Cortex of kidney (tissue), 1 donor: ENCODE measurements at places on chromosomes 3 and 15.

DNA sequence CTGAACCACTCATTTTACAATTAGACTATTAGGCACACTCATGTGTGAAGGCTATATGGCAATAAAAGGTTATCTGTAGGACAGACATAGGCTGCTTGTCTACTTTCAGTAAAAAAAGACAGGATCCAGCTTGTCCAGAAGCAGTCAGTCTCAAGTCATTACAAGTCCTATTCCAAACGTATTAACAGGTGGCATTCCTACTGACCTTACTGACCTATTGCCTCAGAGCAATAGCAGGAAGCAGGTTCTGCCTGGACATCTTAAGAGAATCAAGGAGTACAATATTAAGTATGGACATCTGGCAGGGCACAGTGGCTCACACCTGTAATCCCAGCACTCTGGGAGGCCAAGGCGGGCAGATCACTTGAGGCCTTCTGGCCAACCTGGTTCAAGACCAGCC lies 7.0 kb downstream of the CMTM6 start:
- no peak for DNase-seq

DNA sequence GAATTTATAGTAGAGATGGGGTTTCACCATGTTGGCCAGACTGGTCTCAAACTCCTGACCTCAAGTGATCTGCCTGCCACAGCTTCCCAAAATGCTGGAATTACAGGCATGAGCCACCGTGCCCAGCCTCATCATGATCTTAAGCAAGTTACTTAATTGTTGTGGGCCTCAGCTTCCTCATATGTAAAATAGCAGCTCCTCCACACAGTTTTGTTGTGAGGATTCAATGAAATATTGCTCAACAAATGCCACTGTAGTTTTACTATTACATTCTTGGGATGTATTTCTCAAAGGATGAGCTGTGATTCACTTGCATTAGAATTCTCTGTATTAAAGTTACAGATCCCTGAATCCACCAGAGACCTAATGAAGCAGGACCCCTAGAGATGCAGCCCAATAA lies 168.8 kb downstream of the ADAMTS9 start:
- DNase-seq, result no peak

- no peak for DNase-seq
Observed at GRCh38 chr3:51559411-51559888, 20.9 kb downstream of the RAD54L2 start.

DNA sequence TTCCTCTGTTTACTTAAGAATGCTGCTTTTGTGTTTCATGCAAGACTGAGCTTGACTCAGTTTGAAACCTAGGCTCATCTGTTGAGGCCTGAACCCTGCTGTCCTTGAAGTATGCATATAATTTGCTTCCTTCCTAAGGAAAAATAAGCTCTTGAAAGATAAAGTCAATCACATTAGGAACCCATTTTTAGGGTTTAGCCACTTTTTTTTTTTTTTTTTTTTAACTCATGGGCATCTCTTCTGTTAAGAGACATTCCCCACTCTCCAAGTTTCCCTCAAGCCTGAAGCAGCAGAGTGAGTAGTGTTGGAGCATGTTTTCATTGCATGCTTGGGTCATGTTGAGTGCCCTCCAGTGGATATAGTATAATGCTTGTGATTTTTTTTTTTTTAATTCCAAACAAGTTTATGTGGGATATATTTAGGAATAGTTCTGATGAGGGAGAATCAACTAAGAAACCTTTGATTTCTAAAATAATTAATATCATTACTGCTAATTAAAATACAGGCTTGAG lies 3.6 kb downstream of the CTNNB1 start:
- no peak for DNase-seq

GRCh38 chr15:69037977-69038376 lies 23.5 kb downstream of the NOX5 start:
- no peak for DNase-seq

- DNase-seq, result no peak
Observed at GRCh38 chr15:70486012-70486411, 277.3 kb downstream of the UACA start.

DNA sequence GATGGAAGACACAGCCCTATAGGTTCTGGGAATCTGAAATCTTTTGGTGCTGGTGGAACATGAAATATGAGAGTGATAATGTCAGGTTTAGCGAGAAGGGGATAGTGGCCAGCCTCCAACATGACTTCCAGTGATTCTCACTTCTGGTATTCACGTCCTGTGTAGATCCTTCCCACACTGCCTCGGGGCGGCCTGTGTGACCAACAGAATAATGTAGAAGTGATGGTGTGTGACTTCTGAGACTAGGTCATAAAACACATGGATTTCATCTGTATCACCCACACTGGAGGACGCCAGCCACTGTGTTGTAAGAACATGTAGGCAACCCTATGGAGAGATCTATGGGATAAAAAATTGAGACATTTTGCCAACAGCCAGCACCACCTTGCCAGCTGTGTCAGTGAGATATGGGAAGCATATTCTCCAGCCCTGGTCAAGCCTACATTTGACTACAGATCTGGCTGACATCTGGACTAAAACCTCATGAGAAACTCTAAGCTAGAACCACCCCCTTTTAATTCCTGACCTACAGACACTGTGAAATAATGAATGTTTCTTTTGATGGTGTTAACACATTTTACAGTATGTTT lies 25.5 kb upstream of the NUDT16 start:
- DNase-seq, result no peak

GRCh38 chr3:70990185-70990584 lies 593.3 kb downstream of the FOXP1 start:
- no peak for DNase-seq

- DNase-seq, result no peak
Observed at GRCh38 chr3:13566769-13567310, 17.9 kb downstream of the FBLN2 start.

DNA sequence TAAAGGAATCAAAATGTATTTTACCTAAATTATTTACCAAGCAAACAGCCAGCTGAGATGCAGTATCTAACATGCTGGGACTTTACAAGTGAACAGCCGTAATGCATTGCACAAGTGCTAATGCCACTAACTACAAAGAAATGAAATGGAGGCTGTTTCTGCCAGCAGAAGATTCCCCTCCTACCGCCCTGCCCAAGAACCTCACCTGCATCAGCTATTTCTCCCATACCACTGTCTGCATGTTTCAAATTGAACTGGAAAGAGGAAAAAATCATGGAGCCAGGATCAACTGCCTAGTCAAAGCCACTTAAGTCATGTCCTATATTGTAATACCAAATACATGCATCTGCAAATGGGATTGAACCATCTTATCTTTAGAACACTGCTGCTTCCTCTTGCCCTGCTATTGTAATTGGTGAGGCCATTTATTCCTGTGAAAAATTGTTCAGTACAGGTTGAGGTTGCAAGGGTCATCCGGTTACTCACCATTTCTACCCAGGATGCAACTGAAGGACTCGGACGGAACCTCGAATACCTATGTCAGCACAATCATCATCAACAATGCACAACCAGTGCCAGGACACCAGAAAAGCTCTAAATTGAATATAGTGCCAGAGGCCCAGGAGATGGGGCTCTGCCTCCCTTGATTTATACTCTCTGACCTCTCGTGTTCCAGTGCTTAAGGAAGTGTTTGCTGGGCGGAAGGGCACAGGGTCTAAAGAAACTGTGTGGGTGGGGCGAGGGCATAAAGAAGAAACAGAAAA lies 27.5 kb downstream of the ANXA2 start:
- no peak for DNase-seq

- no peak for DNase-seq
Observed at GRCh38 chr3:171827385-171827784, 15.8 kb upstream of the TMEM212 start.

- no peak for DNase-seq
Observed at GRCh38 chr3:72245183-72245811, 460.3 kb upstream of the PROK2 start.

DNA sequence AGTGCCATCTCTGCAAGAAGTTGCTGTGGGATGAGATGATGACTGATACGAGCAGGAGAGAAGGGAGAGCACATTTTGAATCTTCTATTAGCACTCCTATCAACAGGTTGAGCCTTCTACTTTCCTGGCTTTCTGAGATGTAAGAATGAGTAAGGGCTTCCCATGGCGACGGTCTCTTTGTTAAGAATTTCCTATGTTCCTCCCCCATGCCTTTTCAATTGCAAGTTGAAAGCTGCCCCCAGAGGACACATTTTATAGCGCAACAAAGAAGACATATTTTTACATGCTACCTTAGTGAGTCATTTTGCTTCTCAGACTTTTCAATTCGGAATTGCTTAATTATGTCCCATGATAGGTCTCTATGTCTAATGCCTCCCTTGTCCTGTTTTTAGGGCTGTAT lies 71.3 kb upstream of the LRTM1 start:
- DNase-seq, result no peak

GRCh38 chr3:157113832-157114505 lies 46.0 kb downstream of the CCNL1 start:
- DNase-seq, result no peak

DNA sequence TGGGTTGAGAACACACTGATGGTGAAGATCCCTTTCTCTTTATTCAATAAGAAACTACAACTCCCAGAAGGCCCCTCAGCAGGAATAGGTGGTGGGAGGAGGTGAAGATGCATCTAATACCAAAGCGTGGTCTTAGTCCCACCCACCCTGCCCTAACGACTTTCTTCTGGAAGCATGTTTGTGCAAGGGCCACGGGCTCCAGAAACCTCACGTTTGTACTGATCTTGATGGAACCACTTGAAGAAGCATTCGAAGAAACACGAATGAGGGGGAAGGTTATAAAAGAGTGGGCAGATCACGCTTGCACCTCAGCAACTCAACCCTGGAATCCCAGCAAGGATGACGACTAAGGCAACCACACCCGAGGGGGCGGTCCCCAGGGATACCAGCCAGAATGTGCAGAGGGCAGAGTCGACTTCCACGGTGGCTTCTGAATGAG lies 10.6 kb upstream of the SLC25A36 start:
- no peak for DNase-seq

DNA sequence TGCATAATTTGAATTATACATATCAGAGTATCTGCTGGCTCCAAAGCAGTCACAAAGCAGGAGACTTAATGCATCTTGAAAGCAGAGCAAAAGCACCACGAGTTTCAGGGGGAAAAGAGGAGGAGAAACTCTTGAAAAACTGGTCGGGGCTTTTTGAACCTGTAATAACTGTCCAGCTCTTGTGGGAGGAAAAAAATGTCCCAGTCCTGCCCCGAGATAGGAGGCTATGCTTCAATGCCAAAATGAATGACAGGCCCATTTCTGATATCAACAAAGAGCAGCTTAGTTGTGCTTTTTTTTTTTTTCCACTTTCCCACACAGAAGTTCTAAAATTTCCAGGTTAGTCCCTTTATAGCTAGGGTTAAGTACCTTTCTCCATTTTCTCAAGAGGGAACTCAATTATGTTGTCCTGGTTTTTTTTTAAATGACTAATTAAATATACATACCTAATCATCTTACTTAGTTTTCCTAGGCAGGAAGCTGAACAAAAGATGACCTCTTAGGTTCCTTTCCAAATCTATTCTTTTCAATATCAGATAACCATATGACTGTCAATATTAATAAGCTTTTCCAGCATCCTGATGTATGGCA lies 120.2 kb downstream of the TFDP2 start:
- no peak for DNase-seq

DNA sequence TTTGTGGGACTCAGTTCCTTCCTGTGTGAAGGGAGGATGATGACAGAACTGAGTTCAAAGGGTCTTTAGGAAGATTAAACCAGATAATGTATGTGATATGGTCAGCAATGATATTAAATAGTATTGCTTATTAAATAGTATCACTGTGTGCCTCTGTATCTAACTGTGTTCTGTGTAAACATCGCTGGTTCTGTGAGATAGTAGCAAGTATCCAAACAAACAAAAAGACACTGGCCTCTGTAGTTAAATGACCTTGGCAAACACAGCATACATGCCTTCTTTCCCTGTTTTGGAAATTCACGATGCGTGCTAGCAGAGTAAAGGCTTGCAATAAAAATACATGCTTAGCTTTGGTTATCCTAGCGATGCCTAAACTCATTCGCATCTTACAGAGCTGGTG lies 76.1 kb downstream of the MESD start:
- DNase-seq, result no peak

GRCh38 chr15:52308446-52309153 lies 13.0 kb upstream of the MYO5C start:
- DNase-seq, result no peak

DNA sequence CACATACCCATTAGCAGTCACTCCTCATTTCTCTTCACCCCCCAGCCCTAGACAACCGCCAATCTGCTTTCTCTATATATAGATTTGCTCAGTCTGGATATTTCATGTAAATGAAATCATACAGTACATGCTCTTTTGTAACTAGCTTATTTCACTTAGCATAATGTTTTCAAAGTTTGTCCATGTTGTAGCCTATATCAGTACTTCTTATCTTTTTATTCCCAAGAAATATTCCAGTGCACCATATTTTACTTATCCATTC lies 3.1 kb downstream of the MAP3K13 start:
- no peak for DNase-seq

GRCh38 chr15:66706225-66706732 lies 4.2 kb downstream of the SMAD6 start:
- no peak for DNase-seq

- no peak for DNase-seq
Observed at GRCh38 chr3:52339612-52340011, 23.5 kb downstream of the DNAH1 start.

DNA sequence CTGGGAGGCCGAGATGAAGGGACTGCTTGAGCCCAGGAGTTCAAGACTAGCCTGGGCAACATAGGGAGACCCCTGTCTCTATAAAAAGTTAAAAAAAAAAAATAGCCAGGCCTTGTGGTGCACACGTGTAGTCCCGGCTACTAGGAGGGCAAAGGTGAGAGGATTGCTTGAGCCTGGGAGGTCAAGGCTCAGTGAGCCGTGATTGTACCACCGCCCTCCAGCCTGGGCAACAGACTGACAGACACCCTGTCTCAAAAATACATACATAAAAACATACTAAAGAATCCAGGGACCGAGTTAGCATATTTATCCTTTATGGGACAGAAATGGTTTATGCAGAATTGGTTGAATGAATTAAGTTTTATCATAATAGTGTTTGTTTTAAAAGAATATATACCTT lies 13.7 kb downstream of the SIAH2 start:
- DNase-seq, result no peak

- DNase-seq, result no peak
Observed at GRCh38 chr15:78624651-78625590, 4.1 kb upstream of the CHRNA3 start.

GRCh38 chr3:141201122-141201521 lies 30.5 kb upstream of the PXYLP1 start:
- DNase-seq, result no peak

- no peak for DNase-seq
Observed at GRCh38 chr3:86951322-86951721, 39.6 kb downstream of the VGLL3 start.

- no peak for DNase-seq
Observed at GRCh38 chr15:81117136-81117535, 16.9 kb upstream of the CFAP161 start.

GRCh38 chr15:100842756-100843730 lies 36.6 kb upstream of the ALDH1A3 start:
- no peak for DNase-seq
